CD4-positive, alpha-beta T cell treated with Interleukin-6 at 100 ng/mL for 8 hours (primary cell): ENCODE measurements at places on chromosomes 11 and 22.

GRCh38 chr11:83259559-83259958, 26.6 kb downstream of the CCDC90B start:
- no peak for DNase-seq

GRCh38 chr11:614623-615503, 887 bp downstream of the IRF7 start:
- no peak for DNase-seq

- DNase-seq, result no peak
These were observed 47.5 kb upstream of the C11orf87 start for GRCh38 chr11:109374441-109374840.

DNA sequence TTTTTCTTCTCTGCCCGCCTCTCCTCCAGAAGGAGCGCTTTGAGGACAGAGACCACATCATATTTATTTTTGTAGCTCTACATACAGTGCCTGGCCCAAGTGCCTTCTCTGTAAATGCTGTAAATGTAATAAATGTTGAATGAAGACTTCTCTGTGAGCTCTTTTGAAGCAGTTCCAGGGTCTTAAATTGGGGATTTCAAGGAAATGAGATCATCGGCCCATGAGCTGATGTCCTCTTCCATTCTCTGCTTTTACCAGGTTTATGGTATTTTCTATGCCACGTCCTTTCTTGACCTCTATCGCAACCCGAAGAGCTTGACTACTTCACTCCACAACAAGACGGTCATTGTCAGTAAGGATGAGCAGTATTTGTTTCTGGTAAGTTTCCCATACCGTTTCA, 165.7 kb upstream of the SORL1-AS1 start:
- no peak for DNase-seq

- DNase-seq, result no peak
These were observed 44.4 kb upstream of the CLMP start for GRCh38 chr11:123239191-123240150.

GRCh38 chr11:2882396-2883110, 3.0 kb downstream of the CDKN1C start:
- no peak for DNase-seq

DNA sequence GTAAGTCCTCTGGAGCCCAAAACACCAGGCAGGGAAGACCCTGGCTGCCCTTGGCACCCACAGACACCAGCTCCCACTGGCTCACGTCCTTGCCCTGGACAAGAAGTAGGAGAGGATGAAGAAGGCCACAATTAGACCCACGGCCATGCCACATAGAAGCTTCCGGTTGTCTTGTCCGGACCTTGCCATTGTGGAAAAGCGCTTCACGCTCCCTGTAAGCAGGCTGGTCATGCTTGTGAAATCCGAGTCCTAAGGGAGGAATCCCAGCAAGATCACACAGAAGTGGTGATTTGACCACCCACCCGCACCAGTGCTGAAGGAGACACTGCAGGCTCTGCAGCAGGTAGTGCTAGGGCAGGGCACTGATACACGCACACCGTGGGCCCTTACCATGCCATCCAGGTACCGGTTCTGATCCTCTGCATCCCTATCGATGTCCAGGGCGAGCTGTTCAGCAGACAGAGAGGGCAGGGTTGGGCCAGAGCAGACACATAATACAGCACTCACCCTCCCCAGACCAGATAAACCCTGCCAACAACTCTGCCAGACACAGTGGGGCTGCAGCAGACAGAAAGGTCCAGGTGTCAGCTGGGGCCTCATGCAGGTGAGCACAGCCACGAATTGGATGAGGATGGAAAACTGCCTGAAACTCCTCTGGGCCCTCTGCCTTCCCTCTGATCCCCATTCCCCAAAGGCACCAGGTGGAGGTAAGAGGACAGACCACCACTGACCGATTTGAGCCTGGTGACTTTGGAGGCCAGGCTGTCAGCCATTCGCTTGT, 1.8 kb downstream of the BET1L start:
- DNase-seq, result no peak

DNA sequence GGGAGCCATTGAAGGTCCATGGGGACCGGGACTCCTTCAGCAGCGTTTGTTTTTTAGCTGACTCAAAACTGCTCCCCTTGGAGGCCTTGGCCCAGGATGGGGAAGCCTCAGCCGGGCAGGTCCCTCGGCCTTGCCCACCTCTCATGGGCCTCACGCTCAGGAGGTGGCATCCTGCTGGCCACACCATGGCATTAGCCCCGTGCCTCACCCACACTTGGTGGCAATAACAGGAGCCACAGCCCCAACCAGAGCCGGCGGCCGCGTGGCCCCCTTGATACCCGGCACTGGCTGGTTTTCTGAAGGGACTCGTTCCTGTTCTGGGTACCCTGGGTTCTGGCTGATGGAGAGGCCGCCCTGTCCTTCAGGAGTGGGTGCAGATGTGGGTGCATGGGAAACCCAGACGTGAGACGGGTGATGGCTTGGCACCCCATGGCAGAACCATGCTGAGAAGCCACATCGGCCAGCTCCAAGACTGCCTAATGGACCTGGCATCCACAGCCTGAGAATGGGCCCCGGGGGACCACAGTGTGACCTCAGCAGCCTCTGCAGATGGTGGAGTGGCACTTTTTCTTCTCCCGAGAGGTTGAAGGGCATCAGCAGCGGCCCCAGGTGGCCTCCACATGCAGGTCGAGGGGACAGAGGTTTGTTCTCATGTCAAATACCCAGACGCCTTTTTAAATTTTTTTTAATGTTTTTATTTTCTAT, 49.8 kb upstream of the PPARA start:
- no peak for DNase-seq

- DNase-seq, result no peak
These were observed 39.3 kb downstream of the CEP295 start for GRCh38 chr11:93700830-93701229.

DNA sequence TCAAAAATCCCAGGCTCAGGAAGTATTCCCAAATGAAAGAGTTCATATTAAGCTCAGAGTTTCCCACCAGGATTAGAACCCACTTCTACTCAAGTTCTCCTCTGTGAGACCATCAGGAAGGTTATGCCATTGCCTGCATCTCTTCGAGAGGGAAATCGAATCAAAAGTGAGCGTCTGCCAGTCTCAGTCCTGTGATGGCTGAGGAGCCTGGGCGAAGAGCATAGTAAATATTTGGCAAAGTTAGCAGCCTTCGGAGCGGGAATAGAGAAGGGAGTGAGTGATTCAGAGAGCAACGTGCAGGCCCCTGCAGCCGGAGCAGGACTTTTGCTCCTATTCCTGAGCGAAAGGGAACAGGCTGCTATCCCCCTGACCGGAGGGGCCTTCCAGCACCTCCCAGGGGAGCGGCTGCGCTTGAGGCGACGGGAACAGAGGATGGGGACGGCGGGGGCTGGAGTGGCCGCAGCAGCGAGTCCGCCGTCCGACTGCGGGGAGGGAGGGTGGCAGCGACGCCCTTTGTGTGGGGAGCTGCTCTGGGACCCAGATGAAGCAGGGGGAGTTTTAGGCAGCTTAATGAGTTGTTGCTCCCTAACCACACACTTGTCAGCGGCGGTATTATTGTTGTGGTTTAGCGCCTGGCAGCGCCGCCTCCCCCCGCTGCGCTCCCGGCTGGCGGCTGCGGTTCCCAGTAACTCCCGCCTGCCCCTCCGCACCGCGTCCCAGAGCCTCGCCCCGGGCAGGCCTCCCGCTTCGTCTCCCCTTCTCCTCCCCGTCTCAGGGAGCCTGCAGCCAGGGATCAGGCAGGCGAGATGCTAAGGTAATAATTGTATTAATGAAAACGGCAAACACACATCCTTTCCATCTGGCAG, 21.7 kb upstream of the NRGN start:
- peak; percentile 7 for DNase-seq

DNA sequence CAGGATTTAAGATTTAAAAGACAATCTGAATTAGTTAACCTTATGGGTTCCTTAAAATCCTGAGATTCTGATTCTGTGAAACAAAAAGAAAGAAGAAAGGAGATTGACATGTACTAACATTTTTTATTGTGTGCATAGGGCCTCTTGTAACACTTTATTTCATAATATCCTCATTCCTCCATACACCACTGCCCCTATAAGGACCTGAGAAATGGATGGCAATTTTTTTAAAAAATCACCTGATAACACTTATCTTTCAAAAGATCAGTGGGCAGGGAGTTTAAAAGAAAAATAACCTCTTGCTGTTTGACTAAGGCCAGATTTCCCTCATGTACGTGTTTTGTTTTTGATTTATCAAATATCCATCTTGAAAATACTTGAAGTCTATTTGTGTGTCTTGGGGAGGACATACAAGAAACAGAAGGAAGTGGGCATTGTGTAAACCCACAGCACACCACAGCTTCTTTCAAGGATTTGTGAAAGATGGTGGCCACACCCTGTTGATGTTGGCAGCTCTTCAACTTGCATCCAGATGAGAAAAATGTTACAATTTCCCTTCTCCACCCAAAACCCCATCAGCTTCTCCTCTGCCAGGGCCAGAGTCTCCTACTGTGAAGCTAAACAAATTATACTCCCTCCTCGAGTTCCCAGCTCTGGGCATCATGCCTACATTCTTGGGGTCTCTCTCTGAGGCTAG, 35.0 kb upstream of the MPEG1 start:
- peak; percentile 14 for DNase-seq
